ENCODE measurements at places on chromosomes 13 and 19.

GRCh38 chr13:113049521-113049941, 56.1 kb upstream of the F7 start:
- no peak for DNase-seq

GRCh38 chr13:99465454-99465853, 35.8 kb upstream of the TM9SF2 start:
- DNase-seq = no peak

DNA sequence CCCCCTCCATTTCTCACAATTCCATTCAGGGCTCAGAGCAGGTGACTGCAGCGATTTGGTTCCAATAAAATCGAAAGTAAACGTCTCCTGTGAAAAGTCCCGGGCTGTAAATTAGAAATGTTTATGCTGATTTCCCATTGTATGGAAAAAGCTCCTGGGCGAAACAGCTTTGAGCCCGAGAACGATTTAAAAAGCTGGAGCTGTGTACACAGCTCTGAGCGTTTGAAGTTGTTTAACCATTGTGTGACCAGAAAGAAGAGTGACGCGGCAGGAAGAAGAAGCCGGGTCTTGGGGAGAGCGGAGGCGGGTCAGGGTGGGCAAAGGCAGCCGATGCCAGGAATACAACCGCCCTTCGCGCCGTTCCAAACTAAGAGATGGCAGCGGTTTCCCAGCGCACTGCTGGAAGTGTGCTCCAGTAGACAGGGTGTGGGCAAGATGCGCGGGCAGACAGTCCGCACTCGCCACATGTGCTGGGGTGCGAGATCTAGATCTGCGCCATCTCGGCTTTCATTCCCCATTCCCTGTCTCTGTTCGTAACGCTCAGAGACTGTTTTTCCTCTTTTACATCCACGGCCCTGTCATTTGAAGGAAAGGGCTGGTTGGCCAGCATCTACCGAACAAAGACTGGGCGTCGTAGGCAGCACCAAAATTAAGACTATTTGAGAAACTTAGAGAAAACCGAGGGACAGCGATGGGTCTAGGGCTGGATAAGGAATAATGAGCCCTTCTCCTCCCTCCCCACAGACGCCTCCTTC, 960 bp upstream of the GSX1 start:
- DNase-seq = no peak

- no peak for DNase-seq
Measured at GRCh38 chr13:59458908-59459579, 704.7 kb downstream of the DIAPH3 start.

DNA sequence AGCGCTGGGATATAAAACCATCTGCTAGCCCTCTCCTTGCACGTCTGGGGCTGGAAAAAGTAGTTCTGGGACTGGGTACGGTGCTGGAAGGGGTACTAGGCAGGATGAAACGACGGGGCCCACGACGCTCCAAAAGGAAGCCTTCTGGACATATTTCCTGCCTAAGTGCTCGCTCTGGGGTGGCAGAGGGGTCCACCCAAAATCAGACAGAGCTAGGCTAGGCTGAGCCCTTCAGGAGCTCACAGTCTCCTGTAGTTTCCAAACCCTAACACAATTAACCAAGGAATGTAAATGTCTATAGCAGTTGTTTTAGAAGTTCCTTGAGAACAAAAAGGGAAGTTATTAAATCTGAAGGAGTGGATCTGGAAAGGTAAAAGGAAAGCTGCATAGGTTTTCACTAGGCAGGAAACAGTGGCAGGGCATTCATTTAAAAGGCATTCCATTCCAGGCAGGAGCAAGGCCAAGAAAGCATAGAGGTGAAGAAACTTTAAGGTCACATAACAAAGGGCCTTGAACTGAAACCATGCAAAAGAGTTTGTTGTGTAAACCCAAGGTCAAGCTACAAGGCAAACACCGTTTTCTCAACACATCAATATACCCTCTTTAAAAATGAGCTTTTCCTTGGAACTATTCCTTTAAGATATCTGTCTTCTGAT, 634 bp upstream of the DIAPH3 start:
- peak; percentile 3 for DNase-seq

GRCh38 chr13:43514311-43514710, 272.5 kb downstream of the ENOX1 start:
- no peak for DNase-seq

- DNase-seq = no peak
Measured at GRCh38 chr19:5933391-5934068, 19.5 kb downstream of the CAPS start.

- DNase-seq = no peak
Measured at GRCh38 chr19:18651733-18652132, 14.9 kb downstream of the KLHL26 start.

- DNase-seq = no peak
Measured at GRCh38 chr13:107961849-107962608, 253.3 kb downstream of the LIG4 start.

DNA sequence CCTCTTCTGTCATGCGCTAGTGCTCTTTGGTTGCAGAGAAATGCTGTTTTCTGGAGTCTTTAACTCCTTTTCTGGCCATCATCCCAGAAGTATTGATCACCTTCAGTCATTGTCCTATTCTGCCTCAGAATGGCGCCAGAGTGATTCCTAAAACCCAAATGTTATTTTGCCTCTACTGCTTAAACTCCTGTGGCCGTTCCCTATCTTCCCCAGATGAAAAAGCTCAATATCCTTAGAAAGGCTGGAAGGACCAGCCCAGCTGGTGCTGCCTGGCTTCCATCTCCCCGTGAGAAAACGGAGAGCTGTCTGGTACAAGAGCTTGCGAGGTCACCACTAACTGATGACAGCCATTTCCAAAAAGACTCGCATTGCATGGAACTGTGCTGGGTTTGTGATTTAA, 179.1 kb downstream of the RBM26 start:
- no peak for DNase-seq

GRCh38 chr13:30037306-30037705, 186.9 kb upstream of the UBL3 start:
- no peak for DNase-seq

DNA sequence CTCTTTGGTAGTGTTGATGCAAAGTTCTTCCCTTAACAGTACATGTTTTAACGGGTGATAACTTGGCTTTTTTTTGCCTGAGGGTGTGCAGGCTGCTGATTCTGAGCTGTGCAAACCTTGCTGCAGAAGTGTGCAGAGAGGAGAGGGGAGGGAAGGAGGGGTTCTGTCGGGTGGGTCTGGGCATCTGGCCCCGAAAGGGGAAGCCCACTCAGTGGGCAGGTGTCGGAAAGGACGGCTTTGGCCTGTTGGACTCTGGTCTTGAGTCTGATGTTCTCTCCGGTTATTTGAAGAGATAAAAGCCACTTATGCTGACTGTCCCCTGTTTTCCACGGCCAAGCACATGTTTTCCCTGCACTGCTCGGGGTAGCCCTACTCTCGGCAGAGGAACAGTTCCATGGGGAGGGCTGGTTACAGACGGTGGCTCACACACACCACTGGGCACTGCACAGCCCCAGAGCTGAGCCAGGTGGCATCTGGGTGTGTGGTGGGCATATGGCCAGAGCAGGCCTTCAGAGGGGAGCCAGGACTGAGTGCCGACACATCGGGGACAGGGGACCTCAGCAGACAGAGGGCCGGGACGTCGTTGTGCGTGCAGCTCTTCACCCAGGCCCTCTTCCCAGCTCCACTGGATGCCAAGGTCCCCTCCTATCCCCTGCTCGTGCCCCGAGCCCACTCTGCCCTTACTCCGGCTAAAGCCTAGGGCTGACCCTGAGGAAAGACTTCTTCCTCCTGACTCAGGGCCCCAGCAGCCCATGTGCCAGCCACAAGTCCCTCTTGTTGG, 93.2 kb downstream of the TEX29 start:
- DNase-seq = no peak

DNA sequence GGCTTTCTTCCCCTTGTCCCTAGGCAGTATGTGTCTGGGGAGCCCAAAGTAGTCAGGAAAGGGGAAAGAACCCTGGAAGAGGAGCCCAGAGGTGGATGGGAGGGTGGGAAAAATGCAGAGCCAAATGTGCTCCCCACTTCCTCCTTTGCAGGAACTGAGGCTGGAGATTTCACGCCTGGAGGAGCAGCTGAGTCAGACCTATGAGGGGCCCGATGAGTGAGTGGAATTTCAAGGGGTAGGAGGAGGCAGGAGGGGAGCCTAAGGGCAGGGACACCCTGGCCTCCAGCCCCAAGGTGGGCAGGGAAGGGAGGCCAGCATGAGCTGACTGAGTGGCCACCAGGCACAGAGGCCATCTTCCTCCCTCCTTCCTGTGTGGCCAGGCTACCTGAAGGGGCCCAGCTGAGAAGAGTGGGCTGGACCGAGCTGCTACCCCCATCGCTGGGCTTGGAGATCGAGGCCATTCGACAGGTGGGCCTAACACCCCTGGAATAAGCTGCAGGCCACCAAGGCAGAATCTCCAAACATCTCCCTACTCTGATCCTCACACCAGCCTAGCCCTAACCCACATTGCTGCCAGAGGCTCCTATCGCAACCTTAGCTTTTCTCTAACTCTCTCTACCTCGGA, 14.3 kb downstream of the PTH2 start:
- DNase-seq = no peak

DNA sequence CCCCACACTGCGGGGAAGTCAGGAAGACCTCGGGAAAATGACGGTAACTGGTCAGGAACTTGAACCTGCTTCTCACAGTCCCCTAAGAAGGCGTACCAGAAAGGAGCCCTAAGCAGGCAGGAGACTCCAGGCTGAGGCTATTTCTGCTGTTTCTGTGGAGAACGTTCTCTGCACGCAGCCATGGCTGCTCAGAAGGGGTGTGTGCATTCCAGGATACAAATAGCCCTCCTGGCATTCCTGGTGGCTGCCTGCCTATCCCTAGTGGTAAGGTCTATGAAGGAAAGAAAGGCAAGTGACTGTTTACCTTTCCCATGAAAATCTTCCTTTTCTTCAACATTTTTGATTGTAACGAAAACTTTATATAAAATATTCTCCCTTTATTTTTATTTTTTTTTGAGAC, 2.5 kb downstream of the SGCG start:
- no peak for DNase-seq

GRCh38 chr13:99642006-99642405, 140.7 kb downstream of the TM9SF2 start:
- no peak for DNase-seq

DNA sequence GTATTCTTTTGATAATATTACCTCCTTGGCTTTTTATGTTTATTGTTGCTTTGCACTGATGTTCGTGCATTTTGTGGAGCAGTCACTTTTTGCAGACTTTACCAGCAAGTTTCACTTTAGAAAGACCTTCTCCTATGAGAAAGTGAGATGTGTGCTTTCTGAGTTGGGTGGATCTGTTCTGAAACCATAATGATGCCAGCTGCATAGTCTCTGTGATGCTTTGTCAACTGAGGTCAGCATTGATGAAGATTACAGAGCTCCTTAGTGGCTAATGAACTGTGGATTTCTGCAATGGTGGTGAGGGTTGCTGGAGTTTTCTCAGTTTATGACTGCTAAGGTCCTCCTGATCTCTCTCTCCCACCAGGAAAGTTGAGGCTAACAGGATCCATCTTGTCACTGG, 309.9 kb upstream of the SLITRK6 start:
- DNase-seq = no peak

DNA sequence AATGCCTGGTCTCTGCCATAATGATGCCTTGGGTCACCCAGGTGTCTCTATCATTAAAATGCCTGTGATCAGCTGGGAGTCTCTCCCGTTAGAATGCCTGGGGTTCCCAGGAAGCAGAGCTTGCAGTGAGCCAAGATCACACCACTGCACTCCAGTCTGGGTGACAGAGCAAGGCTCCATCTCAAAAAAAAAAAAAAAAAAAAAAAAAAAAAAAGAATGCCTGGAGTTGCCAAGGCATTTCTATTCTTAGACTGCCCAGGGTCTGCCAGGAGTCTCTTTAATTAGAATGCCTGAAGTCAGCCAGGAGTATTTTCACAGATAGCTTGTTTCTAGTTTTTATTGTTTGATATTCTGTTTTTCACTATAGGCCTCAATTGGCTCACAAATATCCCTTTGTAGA, 1552.5 kb downstream of the UQCRFS1 start:
- no peak for DNase-seq

DNA sequence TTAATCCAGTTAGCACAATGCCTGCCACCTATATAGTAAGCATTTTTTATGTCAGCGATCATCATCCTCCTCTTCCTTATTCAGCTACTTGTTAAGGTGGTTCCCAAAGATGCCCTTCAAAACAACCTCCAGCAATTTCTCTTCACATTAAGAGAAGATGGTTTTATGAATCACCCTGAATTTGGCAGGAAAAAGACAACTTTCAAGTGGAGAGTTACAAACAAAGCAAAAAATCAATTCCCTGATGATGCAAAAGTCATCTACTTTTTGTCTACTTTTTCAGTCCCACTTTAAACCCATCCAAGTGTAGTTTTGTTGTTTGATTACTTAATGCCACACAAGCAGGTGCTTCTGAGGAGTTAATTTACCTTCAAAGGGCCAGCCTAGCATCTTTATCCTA, 139.1 kb upstream of the SERP2 start:
- no peak for DNase-seq

DNA sequence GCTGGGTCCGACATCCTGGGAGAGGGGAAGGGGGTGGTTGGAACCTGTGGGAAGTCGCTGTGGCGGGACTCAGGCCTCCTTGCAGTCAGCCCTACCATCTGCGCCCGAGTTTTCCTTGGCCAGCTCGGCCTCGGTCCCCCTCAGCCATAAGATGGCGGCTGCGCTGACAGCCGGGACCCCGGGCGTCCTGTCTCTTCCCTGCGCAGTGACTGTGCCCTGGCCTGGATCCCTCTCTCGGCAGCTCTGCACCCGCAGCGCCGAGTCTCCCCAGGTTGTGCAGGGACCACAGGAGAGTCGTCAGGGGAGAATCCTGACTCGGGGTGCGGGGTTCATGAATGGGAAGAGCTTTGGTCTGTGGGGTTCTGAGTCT, 345 bp downstream of the ZNF257 start:
- no peak for DNase-seq

DNA sequence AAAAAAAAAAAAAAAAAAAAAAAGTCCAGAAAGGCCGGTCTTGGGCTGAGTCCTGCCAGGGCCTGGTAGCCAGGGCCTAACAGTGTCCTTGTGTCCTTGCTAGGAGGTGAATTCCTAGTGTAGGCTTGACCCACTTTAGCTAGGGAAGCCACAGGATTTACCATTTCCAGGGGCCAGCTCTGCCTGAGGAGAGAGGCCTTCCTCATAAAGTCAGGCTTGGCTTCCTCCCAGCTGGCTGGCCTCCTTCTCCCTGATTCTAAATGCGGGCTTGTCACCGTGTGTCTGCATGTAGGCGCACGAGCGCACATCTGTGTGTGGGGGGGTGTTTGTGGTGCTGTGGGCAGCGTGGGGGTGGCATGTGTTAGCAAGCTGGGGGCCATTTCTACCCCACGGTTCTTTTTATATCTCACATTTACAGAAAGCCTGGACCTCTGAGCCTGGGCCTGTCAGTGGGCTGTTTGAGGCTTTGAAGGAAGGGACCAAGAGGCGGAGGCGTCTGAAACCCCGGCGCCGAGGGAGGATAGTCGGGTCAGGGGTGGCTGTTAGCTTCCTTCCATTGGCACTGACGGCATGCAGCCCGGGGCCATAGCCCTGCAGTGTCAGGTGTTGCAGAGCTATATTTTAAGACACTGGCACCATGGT, 31.7 kb downstream of the IER2 start:
- peak; percentile 43 for DNase-seq

DNA sequence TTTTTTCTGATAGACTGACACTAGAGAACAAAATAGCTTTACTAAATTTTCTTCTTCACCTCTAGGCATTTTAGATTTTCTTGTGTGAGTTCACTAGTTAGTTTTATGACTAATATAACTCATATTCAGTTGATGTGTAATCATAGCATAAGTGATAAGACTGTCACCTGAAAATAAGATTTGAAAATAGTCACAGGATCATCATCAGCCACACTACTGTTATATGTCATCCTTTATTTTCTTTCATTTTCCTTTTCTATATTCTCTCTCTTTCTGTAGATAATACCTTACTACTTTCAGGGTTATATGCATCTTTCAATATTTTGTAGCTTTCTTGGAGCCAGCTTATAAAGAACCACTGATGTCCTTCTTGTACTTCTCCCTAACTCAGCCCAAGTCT, 292.6 kb downstream of the TDRD3 start:
- DNase-seq = no peak
